ENCODE measurements at places on chromosomes 1 and 21.

DNA sequence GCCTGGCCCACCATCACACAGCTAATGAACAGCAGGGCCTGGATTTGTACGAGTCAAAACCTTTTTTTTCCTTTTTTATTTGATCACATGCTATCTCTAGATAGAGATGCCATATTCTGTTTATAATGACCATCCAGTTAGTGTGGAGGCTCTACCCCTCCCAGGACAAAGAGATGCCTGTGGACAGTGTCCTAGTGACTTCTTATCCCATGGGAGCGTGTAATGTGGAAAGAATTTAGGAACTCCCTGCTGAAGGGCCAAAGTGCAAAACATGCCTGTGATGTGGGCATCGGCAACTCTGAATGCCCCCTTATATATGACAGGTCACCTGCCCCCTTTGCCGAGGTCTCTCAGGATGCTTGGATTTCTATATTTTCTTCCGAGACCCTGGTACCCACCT, 292.2 kb downstream of the RRAGC start:
- no peak for DNase-seq

DNA sequence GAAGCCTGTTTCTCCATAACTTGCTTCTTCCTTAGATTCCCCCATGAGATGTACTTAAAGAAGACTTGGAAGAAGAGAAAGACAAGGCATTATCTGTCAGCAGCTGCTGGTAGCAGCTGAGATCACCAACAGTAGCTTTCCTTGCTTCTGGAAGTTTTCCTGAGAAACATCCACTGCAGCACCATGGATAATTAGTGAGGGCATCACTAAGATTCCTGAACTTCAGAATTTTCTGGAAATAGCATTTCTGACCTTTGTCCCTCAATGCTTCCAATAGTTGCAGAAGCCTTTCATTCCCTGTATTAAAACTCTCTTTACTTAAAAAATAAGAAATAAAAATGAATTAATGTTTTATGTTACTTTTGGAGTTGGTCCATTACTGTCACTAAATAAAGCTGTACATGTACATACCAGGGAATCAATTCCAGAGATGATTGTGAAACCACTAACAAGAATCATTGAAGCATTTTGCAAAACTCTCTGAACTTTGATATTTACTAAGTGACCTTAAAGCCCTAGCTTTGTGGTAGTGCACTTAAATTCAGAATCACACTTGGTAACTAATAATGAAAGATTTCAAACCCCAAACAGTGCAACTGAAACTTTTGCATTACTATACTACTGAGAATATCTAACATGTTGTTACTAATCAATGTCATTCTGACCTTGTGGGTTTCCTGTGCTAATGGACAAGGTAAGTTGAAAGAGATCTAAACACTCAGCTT, at the start of gene CFHR4:
TSS of gene CFHR4 (plus strand) at position 538 of the 725 bp plus-strand sequence. CDS start at position 637, 99 bp downstream.
- DNase-seq, result no peak

DNA sequence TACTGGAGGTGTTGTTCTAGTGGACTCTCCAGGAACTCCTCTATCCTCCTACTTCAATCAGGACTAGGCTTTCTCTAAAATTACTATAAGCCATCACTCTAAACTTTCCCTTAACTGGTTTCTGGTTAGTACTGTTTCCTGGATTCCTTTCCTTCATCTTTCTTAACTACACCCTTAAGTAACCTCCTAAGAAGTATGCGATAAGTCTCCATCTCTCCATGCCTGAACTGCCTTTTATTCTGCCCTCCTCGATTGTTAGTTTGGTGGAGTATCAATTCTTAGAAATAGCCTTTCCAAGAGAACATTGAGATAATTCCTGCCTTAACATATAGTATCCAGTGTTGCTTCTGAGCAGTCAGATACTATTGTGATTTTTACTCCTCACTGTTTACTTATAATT, 162.9 kb upstream of the PDE4B start:
- no peak for DNase-seq

DNA sequence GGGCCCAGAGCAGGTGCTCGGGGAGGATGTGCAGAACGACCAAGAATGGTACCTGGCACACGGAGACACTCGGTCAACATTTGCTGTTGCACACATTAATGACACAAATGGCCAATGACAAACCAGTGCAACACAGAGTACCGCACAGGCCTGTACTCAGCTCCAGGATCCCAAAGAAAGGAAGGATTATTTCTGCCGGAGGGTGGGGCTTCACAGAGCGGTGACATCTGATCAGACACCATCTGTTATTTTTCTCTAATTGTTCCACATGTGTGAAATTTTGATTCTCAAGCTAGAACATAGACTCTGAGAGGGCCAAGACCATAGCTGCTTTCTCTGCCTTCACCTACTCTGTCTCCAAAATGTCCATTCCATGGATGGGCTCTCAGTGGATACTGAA, 100.4 kb downstream of the MRPL37 start:
- DNase-seq, result no peak

DNA sequence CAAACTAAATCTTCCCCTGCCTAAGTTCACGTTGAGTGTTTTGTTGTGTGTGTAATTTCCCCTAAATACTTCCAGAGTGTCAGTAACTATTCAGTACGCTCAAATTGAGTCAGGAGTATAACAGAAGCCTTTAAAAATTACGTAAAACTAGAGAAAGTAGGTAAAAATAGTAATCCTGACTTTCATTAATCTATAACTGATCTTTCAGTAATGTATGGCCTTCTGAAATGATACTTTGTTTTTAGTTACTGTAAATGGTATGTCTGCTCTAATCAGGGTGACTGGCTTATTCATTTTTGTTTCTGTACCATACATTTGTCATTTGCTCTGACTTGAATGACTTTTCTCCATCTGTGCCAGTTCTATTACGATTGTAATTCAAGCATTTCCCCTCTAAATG, 29.4 kb downstream of the MIER1 start:
- no peak for DNase-seq
